ENCODE measurements at places on chromosomes 6 and 20.

DNA sequence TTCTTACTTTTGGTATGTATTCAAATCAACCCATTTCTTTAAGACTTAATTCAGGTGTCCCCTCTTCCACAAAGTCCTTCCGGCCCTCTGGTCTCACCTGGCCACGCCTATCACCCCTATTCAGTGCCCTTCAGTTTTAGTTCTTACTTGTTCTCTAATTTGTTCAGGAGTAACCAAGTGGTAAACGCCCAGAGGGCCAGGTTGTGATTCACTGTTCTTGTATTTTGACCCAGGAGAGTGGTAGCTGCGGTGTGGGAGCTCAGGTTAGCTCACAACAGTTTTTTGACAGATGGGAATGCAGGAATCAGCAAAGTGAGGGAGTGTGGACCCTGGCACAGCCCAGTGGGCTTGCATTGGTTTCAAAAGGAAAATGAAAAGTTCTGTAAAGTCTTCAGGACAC, 81.7 kb upstream of the RIPOR2 start:
- DNase-seq, result no peak

- no peak for DNase-seq
These were observed 257.5 kb downstream of the ADGB start for GRCh38 chr6:146856296-146856695.

- no peak for DNase-seq
These were observed 28.1 kb downstream of the ADGRF5 start for GRCh38 chr6:46893648-46894047.

DNA sequence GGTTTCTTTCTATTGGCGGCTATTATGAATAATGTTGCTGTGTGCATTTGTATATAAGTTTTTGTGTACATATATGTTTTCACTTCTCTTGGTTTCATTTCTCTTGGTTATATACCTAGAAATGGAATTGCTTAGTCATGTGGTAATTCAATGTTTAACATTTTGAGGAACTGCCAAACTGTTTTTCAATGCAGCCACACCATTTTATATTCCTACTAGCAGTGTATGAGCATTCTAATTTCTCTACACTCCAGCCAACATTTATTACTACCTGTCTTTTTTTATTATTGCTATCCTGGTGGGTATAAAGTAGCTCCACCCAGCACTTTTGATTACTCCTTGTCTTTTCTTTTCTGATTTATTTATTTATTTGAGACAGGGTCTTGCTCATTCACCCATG, 54.8 kb downstream of the PHACTR2 start:
- no peak for DNase-seq

- no peak for DNase-seq
These were observed 9.3 kb upstream of the DUSP22 start for GRCh38 chr6:282867-283416.

- DNase-seq, result no peak
These were observed 31.1 kb downstream of the ABT1 start for GRCh38 chr6:26627843-26628242.

GRCh38 chr6:10465629-10466499, 51.0 kb upstream of the TFAP2A start:
- no peak for DNase-seq

GRCh38 chr6:79949233-79949632, 1.9 kb upstream of the ELOVL4 start:
- DNase-seq, result no peak

- DNase-seq, result no peak
These were observed 84.8 kb downstream of the TTLL2 start for GRCh38 chr6:167409694-167410093.

DNA sequence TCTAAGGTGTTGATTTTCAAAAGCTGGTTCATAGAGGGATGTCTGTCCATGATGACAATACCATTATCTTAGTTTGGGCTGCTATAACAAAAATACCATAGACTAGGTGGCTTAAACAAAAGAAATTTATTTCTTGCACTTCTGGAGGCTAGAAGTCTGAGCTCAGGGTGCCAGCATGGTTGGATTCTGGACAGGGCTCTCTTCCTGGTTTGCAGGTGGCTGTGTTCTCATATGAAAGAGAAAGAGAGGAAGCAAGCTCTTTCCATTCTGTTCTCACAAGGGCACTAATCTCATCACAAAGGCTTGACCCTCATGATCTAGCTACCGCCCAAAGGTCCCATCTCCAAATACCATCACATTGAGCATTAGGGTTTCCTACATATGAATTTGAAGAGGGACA, 144.5 kb upstream of the SLC24A3 start:
- no peak for DNase-seq

GRCh38 chr6:51285876-51286275, 467.2 kb downstream of the TFAP2B start:
- no peak for DNase-seq

GRCh38 chr6:158358450-158359077, 46.3 kb downstream of the TULP4 start:
- no peak for DNase-seq

DNA sequence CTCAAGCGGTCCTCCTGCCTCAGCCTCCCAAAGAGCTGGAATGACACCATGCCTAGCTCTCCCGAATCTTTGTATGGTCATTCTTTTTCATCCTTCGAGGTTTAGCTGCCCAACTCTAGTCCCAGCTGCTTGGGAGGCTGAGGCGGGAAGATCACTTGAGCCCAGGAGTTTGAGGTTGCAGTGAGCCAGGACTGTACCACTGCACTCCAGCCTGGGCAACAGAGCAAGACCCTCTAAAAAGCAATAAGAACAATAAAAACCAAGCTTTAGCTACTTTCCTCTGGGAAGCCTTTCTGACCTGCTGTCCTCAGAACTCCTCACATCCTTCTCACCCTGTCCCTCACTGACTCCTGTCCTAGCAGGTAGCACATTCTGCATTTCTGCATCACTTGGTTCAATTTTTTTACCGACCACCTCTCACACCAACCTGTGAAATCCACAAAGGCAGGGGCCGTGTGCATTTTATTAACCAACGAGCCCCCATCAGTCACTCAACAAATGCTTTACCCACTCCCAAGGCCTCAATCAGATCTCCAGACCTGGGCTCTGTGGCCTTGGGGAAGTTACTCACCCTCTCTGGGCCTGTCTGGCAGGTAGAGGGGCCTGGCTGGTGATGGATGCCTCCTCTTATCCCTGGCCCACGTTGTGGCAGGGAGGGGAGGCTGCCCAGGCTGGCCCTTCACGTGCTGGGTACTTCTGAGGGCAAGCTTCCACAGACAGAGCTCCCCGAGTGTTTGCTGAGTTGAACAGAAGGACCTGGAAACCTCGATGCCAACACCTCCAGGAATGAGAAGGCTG, 14.7 kb upstream of the SRC start:
- no peak for DNase-seq

GRCh38 chr6:143843677-143843999, 500 bp downstream of the LTV1 start:
- DNase-seq, result no peak

- DNase-seq, result no peak
These were observed 57.2 kb downstream of the LYRM4 start for GRCh38 chr6:5203546-5203945.

DNA sequence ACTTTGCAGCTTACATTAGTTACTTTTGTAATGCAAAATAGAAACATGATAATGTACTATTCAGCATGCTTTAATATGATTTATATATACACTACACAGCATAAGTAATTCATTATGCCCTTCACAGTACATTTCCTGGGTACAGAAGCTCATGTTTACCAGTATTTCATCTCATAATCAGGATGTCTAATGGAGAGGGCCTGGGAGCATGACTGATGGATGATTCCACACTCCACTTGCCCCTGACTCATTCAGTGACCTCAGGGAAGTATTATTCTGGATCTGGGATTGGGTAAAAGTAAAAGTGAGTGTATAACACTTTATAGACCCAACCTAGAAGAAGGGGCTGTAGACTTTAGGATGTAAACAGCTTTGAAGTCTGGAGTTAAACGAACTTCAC, 31.4 kb upstream of the BACH2 start:
- no peak for DNase-seq

- no peak for DNase-seq
These were observed 5.7 kb downstream of the HELZ2 start for GRCh38 chr20:63568170-63568981.

- no peak for DNase-seq
These were observed 147.1 kb downstream of the EPHA7 start for GRCh38 chr6:93272211-93272610.

- DNase-seq, result no peak
These were observed 828 bp downstream of the HCK start for GRCh38 chr20:32052778-32053362.

DNA sequence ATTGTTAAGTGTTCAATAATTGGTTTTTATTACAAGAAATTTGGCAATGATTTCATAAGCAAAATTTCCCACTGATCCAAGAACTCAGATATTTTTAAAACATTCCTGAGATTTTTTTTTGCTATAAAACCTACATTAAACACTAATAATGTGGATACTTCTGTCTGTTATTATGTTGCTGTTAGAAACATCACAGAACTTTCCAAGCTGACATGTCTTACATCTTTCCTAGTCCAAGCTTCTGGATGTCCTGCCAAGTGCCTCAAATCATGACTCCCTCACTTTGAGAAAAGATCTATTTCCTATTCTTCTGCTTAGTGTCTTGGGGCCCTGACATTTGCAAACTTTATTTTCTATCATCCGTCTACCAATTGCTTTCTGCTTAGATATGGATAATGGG, 110.8 kb downstream of the RFPL4B start:
- DNase-seq, result no peak

GRCh38 chr20:21352703-21353102, 44.6 kb downstream of the NKX2-4 start:
- DNase-seq, result no peak

DNA sequence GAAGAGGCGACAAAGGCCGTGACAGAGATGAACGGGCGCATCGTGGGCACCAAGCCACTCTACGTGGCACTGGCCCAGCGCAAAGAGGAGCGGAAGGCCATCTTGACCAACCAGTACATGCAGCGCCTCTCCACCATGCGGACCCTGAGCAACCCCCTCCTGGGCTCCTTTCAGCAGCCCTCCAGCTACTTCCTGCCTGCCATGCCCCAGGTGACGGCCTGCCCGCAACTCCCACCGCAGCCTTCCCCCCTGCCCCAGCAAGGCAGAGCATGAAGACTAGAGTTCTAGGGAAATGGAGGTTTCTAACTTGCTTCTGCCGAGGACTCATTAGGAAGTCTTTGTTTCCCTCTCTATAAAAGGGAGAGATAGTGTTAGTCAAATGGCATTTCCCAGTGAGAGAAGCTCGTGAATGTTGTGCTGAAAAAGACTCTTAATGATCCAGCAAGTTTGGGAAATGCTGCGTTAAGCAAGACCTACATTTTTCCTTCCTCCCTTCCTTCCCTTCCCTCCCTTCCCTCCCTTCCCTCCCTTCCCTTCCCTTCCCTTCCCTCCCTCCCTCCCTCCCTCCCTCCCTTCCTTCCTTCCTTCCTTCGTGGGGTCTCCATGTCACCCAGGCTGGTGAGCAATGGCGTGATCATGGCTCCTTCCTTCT, 20.8 kb downstream of the PABPC1L start:
- no peak for DNase-seq

- DNase-seq, result no peak
These were observed 305.6 kb downstream of the NRN1 start for GRCh38 chr6:5701174-5701573.

GRCh38 chr6:19837511-19838441, 606 bp downstream of the ID4 start:
- no peak for DNase-seq

DNA sequence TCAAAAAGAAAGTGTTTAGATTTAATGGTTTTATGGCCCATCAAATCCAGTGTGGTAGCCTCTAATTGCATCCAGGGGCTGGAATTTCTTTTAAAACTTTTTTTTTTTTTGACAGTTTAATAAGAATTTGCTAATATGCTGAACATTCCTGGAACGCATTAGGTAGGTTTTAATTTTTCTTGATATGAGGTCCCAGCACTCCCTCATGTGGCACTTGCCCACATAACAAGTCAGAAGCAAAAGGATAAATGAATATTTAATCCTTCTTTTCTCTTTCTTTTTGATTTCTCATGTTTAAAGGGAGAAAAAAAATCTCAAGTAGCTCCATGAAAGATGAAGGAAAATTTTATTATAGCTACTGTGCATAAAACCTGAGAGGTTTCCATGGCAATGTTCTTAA, 13.5 kb downstream of the HAO1 start:
- DNase-seq, result no peak

- DNase-seq, result no peak
These were observed 541.2 kb downstream of the QKI start for GRCh38 chr6:163955756-163956155.

DNA sequence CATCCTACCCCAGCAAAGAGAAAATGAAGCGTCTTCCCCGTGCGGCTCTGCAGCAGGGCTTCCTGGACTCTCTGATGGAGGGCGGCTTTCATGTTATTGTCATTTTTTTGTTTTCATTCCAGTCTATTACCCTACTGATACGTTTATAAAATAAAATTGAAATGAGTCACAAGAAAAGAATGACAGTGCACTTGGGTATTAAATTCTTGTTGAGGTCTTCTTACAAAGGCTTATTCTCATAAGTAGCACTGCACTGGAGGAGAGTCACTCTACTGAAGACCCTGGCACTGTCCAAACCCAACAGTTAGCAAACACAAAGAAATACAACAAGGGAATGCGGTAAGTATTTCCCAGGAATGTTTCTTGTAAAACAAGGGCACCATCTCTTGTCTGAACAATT, 379.3 kb downstream of the MAFB start:
- DNase-seq, result no peak

DNA sequence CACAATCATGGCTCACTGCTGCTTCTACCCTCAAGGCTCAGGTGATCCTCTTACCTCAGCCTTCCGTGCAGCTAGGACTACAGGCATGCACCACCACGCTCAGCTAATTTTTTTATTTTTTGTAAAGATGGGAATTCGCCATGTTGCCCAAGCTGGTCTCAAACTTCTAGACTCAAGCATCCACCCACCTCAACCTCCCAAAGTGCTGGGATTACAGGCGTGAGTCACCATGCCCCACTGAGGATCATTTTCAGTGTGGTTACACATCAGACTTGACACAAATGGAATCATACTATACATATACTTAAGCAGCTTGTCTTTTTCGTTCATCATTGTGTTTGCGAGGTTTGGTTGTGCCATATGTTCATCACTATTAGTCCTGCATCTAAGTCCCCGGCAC, 26.6 kb downstream of the ZC3H12D start:
- DNase-seq, result no peak

GRCh38 chr20:3208786-3209256, 477 bp upstream of the ITPA start:
- no peak for DNase-seq

DNA sequence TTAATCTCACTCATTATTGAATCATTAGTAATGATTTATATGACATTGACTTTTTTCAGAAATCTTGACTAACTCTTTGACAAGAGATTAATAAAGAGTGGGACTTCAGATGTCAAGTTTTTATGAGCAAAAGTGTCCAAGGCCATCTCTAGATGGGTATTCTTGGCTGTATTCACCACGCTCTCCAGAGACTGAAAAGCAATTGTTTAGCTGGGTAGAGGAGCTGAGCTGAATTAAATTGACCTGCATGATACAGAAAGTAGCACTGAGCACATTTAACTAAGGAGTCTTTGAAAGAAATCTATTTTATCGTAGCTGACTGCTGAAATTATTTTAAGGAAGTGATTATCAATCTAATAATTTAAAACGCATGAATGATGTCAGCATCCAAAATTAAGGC, 89.4 kb downstream of the LINC00237 start:
- no peak for DNase-seq

GRCh38 chr20:36384022-36384619, 78.0 kb downstream of the DLGAP4 start:
- no peak for DNase-seq

Measured in stimulated activated CD8-positive, alpha-beta memory T cell treated with anti-CD3 and anti-CD28 coated beads, Interleukin-4, amount 100 ng/mL, for 4 hours (primary cell).